ENCODE measurements at places on chromosomes 2 and 18.

DNA sequence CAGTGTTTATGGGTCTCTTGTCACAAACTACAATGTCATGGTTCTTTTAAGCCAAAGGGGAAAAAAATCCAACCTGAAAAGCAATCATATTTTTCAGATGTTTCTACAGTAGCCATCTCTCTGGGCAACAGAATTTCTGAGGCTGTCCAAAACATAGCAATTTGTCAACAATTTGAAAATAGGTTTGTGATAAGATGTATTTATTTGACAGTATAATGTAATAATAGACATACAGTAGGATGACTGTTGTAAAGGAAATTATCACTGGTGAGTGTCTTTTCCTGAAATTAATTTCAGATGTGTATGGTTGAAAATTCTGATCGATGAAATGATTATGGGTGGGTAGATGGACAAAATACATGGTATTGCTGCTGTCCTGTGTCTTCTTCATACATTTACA lies 1230.1 kb upstream of the CDH2 start:
- DNase-seq = no peak

DNA sequence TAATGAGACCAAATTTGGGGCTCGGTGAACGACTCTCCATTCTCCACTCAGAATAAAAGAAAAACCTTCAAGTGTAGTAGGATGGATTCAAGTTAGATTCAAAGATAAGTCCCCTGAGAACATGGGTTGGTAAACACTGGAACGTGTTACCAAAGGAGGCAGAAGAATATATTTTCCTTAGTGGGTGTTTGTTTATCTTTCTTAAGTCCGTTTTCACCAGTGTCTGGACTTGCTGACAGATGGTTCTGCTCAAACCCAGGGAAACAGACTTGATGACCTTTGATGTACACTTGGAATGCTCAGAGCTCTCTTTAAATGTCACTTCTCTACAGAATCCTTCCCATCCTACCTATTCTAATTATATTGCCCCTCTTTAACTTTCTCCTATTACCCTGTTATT lies 310.3 kb upstream of the ZNF521 start:
- DNase-seq = no peak

GRCh38 chr18:24397131-24397693 lies 412 bp downstream of the OSBPL1A start:
- no peak for DNase-seq

GRCh38 chr2:32484937-32485336 lies 128.1 kb downstream of the BIRC6 start:
- DNase-seq = no peak

GRCh38 chr2:97870396-97870843 lies 125.3 kb downstream of the TMEM131 start:
- DNase-seq = no peak

GRCh38 chr2:169693360-169693759 lies 845 bp downstream of the CFAP210 start:
- DNase-seq = no peak

DNA sequence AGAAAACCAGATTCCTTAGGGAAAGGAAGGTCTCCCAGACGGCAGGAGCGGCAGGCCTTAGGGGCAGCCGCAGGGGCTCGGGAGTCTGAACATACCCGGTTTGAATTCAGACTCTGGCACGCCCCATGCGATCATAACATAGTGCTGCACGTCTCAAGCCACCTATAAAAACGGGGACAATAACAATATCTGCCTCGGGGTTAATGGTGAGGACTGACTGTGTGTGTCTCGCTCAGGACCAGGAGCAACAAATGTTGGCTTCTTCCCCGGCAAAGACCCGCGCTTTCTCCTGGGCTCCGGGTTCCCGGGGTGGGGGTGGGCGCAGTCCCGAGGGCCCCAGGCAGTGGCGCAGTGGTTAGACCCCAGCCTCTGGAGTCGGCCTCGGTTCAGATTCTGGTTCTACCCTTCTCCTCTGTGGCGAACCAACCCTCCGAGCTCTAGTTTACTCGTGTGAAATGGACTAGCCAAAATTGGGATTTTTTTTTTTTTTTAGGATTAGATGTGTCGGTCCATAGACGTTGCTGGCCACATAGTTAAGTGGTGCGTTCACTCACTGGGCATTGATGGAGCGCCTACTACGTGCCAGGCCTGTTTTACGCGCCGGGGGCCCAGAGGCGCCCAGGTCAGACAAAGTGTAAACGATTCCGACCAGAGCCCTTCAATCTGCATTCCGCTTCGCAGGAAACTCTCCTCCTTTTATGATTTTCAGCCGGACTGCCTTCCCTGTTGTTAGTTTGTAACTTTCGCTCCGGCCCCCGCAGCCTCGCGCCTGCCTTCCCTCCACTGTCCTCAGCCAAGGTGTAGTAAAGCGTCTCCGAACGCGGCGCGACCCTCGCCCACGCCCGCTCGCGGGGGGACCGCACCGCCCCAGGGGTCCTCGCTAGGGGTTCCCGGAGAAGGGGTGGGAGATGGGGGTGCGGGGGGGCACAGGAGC lies 820 bp upstream of the SH3BP4 start:
- no peak for DNase-seq

DNA sequence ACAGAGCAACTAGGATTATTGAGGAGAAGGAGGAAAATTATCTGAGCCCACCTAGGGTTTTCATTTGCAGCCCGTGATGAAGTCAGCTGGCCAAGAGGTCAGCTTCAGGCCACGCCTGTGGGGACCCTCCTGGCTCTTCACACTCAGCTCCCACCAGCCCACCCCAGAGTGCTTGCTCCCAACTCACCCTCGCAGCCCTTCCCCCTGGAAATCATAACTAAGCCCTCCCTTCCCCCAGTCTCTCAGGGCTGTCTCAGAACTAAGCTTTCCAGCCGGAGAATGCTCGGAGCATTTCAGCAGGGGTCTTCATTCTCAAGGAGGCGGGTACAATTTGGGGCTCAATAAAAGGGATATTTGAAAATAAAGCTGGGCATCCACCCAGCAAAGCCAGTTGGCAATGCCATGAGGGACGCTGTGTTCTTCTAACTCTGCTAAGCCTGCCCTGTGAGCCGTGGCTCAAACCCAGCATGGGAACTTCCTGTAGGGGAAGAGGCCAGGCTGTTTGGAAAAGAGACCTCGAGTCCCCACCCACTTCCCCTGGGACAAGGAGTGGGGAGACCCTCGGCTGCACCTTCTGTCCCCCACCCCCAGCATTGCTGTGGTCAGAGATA lies 194.9 kb downstream of the CTIF start:
- DNase-seq = no peak

DNA sequence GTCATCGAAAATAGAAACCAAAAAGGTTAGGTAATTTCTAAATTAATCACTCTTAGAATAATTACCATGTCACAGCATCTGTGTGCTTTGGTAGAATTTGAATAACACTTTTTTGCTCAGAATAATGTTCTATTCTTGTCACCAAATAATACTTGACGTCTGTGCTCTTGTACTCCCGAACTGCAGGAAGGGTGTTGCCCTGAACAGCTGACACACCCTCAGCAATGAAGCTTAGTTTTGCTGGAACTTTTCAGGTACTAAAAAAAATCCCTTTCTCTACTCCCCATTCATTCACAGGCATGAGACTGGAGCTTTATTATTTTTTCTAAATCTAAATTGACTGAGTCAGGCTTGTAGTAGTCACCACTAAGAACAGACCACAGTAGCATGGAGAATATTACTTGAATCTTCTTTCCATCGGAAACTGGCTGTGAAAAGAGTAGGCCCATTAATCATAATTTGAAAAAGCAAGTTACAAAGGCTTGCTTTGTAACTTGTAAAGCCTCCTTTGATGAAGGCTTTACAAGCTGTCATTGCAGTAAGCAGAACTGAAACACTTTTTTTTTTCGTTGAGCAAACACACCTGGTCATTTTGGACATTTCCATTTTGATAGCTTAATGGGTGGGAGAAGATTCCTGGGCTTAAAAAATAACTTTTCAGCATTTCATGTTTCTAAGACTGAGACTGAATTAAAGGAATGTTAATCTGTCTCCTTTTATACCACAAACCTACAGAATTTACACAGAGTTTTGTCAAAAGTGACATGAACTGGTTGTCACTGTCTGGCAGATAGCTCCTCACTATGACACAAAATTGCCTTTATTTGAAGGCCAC lies 70.3 kb upstream of the PELI1 start:
- DNase-seq = no peak

DNA sequence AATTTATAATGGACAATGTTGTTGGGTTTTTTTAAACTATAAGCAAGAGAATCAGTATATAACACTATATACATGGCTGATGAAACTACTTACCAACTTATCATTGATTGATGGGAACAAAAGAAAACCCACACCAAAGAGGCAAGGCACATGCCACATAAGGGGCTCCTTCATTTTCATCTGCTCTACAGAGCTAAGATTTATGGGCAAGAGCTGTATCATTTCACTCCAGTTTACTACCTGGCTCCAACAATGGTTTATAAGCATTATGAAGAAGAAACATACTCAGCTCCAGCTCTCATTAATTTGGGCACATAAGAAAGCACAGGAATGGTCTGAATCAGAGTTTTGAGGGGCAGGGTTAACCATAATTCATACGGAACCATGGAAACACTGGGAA lies 283.3 kb downstream of the AGPS start:
- DNase-seq = no peak

DNA sequence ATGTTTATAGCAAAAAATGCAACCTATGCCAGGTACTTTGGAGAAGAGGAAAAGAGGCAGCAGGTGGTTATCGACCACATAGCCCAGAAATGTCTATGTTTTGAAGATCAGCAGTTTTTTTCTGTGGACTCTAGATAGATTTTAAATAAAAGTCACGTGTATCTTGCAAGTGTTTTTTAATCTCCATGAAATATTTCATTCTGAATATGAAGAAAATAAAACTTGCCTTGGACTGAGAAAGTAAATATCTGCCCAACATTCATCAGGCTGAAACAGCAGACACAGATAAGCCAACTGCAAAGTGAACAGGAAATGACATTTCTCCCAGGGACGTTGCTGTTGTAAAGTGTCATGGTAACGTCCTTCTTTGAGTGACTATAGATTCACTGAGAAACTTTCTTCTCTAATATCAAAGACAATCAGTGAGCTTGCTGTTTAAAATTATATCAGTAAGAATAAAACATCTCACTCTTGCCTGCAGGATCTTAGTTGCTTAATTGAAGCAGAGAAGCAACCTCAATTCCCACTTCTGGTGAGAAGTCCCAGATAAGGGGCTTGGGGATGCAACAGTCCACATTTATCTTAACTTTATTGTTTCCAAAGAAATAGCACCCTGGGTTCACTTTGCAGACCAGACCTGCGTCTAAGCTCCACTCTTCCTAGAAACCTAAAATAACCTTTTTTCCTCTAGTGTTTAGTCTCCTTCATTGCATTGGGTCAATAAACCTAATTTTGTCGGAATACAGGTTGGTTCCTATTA lies 6.3 kb downstream of the MYOM1 start:
- DNase-seq = no peak

DNA sequence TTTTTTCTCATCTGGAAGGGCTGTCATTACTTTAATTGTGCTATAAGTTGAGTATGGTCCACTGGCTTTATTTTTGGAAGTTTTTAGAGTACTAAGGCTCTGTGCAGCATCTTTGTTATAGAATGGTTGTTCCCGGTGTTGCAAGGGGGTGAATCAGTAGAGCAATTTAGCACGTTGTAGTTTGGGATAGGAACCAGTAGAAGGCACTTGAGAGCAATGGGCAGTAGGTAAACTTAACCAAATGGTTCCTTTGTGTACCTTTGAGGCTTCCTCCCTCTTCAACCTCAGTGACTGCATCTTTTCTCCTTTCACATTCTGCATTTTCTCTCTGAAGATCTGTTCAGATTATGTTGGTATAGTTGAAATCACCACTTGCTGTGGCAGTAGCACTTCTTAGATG lies 238.2 kb upstream of the SYT4 start:
- DNase-seq = no peak

DNA sequence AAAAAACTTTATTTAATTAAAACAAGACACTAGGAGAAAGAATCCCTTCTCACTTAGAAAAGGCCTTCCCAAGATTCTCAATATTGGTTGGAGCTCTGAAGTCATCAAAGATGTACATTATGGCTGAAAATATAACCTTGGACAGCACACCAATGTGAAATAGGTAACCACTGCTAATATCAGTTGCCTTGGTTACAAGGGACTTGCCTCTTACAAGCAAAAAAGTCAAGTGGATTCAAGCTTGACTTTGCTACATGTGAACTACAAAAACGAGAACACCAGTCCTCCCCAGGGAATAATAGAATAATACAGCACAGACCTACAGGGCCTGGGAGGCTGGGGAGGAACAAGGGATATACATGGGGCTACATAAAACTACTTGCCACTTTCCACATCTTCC lies 46.1 kb downstream of the NABP1 start:
- DNase-seq = no peak

DNA sequence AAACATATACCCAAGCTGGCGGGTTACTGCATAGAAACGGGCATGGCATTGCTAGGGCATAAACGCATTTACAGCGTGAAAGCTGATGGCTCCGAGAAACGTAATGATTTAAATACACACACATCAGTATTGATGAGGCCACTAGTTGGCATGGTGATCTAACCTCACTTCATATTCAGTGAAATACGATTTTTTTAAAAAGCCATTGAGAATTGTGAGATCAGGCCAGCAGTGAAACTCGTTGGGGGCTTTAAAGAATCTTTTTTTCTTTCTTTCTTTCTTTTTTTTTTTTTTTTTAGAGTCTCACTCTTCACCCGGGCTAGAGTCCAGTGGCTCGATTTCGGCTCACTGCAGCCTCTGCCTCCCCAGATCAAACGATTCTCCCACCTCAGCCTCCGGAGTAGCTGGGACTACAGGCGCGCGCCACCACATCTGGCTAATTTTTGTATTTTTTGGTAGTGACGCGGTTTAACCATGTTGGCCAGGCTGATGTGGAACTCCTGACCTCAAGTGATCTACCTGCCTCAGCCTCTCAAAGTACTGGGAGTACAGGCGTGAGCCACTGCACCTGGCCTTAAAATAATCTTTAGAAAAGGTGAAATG lies 2.4 kb upstream of the SMAD7 start:
- DNase-seq = no peak

DNA sequence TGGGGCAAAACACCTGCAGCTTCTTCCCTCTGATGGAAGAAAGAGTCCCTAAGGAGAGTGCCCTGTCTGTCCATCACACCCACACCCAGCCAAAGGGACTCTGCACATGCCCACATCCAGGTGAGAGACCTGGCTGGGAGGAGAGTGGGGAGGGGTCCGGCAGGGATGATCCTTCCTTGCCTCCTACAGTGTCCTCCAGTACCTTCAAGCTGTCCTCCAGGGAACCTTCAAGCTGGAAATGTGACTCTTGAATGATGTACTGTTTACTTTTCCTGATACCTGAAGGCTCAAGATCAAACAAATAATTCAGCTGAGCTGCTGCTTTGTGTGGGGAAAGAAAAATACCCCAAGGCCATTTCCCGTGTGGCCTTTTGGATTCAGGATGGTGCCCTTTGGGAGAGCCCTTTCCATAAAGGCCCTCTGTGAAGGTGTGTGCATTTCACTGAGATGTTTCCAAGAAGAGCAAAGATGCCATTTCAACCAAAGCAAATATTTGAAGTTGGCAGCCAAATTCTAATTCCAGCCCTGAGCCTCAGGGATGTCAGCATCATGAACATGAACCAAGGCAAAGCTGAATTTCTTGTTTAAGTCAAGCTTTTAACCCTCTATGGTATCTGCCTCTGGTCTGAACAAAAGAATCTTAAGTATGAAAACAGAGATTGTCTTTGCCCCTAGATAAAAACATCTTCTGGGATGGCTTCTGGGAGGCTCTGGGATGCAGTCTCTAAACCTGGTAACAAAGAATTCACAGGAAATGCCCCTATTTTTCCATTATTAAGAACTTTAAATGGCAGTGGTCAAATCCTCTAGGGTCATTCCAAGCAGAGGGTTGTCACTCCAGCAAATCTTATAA lies 11.1 kb downstream of the EVA1A start:
- DNase-seq = no peak

- DNase-seq = no peak
Observed at GRCh38 chr2:7031547-7032245, 114.5 kb downstream of the RNF144A start.
